ENCODE measurements at places on chromosomes 3 and 15. TPM values are rescaled to one million over a fixed set of nuclear protein-coding genes. Genes with fewer than 3 reads are reported as not detected.

GRCh38 chr3:112491373-112491772 lies 7.9 kb downstream of the BTLA start:
- peak; percentile 10 for ATAC-seq

DNA sequence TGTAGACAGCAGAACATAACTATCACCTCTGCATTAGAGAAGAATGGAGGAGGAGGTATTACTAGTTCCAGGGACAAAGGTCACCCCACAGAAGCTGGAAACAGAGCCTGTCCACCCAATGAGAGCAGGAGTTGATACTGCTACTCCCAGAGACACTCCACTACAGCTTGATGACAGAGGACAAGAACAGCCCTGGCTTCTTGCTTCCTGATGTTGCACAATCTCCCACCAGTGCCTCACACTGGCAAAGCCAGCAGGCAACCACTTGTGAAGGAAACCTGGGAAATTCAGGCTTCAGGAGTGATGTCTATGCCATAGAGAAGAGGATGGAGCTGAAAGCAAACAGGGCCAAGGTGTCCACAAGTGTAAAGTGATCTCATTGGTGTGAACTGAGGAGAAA lies 78.0 kb upstream of the POU1F1 start:
- ATAC-seq: no peak

GRCh38 chr3:198081421-198081844 lies 121.4 kb downstream of the LMLN start:
- ATAC-seq: no peak

DNA sequence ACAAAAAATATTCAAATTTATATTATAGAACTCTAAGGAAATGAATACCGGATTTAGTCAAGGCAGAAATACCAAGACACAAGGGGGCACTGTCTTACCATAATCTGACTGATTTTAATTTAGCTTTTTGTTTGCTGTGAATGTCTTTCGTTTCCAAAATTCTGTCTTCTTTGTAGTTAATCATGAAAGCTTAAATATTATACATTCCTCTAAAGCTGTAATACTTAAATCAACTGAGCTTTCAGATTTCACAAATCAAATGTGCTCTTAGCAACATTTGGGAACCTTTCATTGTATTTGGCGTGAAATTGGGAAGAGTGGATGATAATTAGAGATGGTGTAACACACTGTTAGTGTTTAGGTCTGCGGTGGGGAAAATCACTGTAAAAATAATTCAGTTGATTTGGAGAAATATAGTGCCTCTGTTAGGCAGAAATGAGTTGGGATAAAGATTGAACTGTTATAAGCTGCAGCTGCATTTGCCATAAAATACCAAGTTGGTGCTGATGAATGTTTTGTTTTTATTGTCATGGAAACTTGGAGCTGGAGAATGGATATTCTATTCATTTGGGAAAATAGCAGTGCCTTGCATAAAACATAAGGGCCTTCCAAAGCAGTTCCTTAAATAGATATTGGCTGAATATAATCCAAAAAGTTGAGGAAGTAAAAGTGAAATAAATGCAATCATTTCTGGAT lies 228.2 kb downstream of the TCF12 start:
- no peak for ATAC-seq

MITF gene
- not detected for total RNA-seq

NPAP1 gene
- not detected for total RNA-seq

GOLGA8S gene
- 0.08 TPM for total RNA-seq

SLCO3A1 gene
- total RNA-seq: 7.0 TPM

DNA sequence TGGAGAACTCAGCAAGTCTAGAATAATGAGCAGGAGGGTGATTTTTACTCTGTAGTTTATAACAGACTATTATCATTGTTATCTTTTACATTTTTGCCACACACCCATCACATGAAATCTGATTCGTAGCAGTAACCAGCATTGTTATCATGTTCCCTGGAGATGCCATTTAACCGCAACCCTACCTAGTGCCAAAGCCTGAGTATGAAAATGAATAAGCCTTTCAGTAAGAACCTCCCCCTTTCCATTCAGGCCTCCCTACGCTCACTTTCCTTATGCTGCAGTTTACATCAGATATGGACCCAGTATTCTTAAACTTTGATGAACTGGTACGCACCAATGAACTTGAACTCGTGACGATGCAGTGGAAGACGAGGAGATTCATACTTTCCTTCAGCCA lies 158.7 kb upstream of the SPRED1 start:
- ATAC-seq: no peak

XIRP1 gene
- 0.99 TPM for total RNA-seq

- ATAC-seq: no peak
Measured at GRCh38 chr3:197368821-197369220, 70.4 kb upstream of the DLG1 start.

DNA sequence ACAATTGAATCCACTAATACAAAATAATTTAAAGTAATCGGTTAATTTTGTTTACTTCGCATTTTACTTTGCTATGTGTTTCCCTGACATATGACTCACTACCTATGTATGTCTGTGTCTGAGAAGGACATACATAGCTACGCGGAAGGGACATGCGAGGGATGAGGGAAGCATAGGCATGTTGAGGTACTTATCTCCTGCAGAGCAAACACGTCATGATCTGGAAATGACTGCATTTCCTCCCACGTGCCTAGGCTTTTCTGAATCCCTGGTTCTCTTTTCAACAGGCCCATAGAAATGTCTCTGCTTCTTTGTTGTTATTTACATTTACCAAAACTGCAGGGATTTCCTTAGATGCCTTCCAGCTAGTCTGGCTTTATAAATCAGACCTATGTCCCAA lies 27.5 kb downstream of the ALCAM start:
- ATAC-seq: no peak

DNA sequence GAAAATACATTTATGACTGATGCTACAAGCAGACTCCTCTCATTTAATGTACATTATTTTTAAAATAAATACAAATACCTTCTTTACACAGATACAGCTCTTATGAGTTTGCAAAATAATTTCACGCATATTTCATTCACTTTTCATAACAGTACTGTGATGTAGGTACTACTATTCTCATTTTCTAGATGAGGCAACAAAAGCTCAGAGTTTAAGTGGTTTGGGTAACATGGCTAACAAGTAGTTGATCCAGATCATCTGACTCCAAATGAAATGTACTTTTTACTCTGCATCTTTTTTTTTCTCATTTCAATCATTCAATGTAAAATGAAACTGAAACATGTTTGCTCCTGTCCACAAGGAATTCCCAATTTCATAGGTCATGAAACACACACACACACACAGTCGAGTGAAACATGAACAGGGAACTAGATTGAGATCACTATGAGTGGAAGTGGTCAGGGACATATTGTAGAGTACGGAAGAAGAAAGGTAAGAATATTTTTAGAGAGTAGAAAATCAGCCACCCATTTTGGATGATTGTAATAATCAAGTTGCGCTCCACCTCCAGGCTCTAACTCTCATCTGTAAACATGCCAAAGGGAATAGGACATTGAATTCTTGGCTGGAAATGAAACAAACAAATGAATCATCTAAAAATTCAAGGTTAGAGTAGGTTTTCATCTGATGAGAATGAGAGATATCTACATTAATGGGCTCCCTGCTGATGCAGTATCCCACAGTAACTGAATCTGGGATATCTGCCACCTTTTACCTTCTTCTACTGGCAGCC lies 92.4 kb downstream of the CLDN1 start:
- ATAC-seq: no peak
